ENCODE measurements at places on chromosomes 4 and X.

GRCh38 chrX:119101168-119101567 is 26.4 kb downstream of the KIAA1210 start:
- no peak for DNase-seq

- DNase-seq, result peak; percentile 41
These were observed 1138.8 kb downstream of the ARAP2 start for GRCh38 chr4:35105486-35105885.

GRCh38 chr4:70721747-70722146 is at the start of gene RUFY3:
Gene RUFY3 (plus strand): TSS chr4:70721964. CDS start chr4:70722574, 610 bp downstream.
- DNase-seq, result no peak

DNA sequence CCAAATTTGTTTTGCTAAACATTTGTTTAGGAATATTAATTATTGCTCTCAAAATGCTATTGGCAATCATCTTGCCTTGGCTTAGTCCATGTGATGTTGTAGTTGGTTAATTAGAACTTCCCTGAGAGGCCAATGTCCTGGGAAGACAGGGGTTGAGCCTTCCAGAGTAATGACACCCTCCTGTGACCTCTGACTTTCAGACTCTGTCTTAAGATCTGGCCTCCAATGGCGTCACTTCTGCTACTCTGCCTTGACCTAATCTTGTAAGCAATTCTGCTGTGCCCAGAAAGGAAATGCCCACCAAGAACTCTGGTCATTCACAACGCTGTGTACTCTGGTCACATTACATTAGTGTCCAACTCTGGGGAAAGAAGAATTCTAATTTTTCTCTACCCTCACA is 111.9 kb downstream of the SH3RF1 start:
- no peak for DNase-seq

- no peak for DNase-seq
These were observed 449 bp downstream of the FBXL5 start for GRCh38 chr4:15654593-15655222.

DNA sequence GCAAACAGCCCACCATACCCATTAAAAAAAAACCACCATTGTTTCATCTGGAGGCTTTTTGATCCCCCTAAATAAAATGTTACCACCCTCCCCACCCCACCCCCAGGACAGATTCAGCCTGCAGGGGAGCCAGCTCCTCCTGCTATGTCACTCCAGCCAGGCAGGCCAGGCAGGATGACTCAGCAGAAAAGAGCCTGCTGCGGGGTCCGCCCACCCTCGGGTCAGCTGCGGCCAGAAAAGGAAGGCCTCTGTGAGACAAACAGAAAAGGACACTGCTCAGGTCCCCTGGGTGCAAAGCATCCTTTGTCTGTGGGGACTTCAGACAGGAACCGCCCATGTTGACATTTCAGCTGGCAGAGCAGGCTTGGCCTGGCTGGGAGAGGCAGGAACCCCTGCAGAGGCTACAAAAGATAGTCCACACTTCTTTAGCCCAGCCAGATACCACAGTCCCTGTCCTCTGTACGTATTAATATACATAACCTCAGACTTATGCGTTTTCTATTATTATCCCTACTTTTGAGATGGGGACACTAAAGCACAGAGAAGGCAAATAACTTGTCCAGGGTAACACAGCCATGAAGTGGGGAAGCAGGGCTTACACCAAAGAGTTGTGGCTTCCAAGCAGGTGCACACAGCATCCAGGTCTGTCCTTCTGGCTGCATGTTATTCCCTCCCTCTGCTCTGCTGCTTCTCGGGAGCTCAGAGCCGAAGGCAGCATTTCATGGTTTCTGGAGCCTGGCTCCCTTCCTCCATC is 147.7 kb downstream of the CPEB2 start:
- DNase-seq, result peak; percentile 71

DNA sequence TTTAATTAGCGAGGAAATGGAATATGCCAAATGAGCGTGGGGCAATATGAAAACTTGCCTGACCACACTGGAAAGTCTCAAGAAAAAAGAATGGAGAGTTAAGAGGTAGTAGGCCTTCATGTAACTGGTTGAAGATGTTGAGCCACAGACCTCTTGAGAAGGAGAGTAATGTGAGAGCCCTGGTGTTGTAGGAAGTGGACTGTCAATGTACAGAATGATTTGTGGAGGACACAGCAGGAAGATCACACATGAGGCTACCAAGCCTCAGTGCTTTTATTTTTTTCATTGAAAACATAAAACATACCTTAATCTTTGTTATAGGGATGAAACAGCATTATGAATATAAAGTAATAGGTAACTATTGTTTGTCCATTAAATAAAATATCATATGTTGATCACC is 331.6 kb downstream of the UNC5C start:
- no peak for DNase-seq

Data from NCI-H774 (cell line).